ENCODE measurements at places on chromosomes 4 and X.
A peak's percentile ranks its signal among the peaks of the same experiment; 100 is the strongest.

- DNase-seq: no peak
These were observed 15.5 kb downstream of the ZNF185 start for GRCh38 chrX:152913346-152913745.

GRCh38 chr4:107991945-107992630 lies 2.4 kb downstream of the HADH start:
- peak; percentile 80 for DNase-seq

- DNase-seq: no peak
These were observed 357.7 kb downstream of the C4orf33 start for GRCh38 chr4:129453524-129454200.

DNA sequence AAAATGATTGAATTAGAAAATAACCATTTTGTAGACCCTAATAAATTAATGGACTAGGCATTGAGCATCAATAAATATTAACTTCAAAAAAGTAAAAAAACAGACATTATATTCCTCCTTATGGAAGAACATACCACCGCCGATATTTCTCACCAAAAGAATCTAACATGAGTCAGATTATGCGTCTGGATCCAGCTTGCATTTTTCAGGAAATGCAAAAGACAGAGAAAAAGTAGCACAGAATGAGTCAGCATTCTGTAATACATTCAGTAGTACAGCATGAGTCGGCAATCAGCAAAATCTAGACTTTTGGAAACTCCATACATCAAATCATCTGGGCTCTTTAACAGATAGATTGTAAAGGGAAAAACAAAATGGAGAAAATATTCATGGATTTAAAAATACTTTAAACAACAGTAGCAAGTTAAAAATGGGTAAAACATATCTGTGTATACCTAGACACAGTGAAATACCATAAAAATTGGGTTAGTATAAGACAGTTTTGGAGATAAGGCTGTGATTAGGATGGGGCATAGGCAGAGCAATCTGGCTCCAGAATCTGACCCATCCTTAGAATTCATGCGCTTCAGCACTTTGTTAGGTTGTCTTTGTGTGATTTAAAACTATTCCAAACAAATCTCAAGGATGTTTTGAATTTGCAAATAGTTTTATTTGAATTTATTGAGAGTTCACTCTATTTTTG lies 633.0 kb upstream of the FAM241A start:
- DNase-seq: peak; percentile 77

GRCh38 chr4:152369203-152369901 lies 166.5 kb downstream of the FBXW7 start:
- DNase-seq: no peak

- no peak for DNase-seq
These were observed 22.2 kb upstream of the SYNPO2 start for GRCh38 chr4:118866442-118866841.

- no peak for DNase-seq
These were observed 50.1 kb downstream of the IGFBP7 start for GRCh38 chr4:57059890-57060716.

GRCh38 chr4:73752424-73752823 lies 12.1 kb downstream of the CXCL8 start:
- DNase-seq: no peak

DNA sequence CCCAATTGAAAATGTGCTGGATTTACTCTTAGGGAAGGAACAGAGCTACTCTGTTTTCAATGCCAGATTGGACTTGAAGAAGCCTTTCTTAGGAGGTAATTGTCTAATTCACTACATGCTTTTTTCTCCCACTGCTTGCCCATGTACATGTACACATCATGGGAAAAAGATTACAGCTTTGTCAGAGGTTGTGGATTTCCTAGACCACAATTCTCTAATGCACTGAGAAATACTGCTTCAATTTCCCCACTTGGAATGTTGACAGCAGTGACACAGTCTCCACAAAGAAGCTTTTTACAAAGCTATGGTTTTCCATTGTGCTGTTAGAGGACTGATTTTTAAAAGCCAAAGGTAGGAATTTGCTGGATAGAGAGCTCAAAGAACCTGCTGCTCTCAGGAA lies 19.5 kb downstream of the ZAR1 start:
- DNase-seq: no peak

DNA sequence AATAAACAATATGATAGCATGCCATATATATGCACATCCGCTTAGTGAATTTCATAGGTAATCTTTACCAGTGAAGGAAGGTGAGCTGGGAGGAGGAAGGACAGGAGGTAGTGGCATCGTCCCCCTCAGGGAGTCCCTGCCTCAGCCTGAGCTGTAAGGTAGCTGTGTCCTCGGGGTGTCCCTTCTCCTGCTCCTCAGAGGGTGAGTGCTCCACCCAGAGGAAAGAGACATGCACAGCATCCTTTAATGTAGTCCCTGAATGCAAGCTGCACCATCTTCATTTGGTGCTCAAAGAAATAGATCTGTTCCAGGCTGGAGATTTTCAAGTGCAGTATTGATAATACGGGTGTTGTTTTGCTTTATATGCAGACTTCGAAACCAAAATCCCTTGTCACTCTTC lies 330.4 kb upstream of the SFRP2 start:
- no peak for DNase-seq

GRCh38 chr4:9924750-9925149 lies 96.5 kb downstream of the SLC2A9 start:
- DNase-seq: peak; percentile 23

DNA sequence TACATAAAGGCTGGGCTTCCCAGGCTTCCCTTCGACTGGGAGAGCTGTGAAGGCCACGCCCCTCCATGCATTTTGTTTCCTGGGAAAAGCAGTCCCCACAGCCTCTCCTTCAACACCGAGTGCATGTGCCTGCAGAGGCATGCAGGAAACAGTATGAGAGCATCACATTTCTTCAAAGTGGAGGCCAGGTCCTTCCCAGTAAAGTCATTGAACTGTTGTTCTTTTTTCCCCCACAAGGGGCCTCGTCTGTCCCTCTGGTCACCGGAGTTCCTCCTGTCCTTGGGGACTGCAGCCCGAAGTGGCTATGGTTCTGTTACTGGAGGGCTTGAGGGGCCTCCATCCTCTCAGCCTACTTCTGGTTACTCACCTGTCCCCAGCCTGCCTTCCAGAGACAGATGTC lies 56.0 kb downstream of the RAI2 start:
- peak; percentile 0 for DNase-seq

- peak; percentile 55 for DNase-seq
These were observed 646 bp downstream of the ABCB7 start for GRCh38 chrX:75155447-75155826.

- peak; percentile 45 for DNase-seq
These were observed 857.4 kb downstream of the FAT4 start for GRCh38 chr4:126172126-126172525.

DNA sequence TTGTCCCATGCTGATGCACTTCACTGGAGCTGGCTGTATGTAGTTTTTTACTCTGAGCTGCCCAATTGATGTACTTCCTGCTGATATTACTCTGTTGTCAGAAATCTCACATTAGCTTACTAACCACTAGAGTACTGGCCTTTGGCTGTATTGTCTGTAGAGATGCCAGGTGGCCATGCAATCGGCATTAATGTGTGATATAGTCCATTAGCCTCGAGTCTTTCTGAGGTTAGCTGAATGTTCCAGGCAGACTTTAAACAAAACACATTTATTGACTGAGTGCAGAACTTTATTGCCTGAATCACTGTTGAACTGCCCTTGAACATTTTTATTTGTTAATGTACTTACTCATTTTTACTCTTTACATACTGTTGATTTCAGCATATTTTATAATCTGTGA lies 335.2 kb downstream of the PCDH10 start:
- DNase-seq: no peak

DNA sequence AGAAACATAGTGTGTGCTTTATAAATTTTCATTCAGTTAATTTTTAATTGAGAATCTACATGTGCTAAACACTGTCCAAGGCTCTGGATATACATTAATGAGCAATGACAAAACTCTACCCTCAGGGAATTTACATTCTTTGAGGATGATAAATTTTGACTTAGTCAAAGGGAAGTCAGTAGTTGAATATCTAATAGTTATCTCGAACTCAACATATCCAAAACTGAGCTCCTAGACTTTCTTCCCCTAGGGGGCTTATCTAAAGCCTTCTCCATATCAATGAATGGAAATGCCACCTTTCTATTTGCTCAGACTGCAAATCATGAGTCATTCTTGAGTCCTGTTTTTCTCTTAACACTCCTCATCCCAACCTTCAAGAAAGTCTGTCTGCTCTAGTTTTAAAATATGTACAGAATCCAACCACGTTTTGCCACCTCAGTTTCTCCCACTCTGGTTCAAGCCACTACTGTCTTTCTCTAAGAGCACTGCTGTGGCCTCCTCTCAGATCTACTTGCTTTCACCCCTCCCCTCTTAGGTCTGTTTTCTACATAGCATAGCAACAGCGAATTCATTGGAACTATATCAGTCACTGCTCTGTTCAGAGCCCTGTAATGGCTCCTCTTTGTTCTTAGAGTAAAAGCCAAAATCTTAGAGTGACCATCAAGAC lies 9.5 kb downstream of the PARM1 start:
- no peak for DNase-seq

- DNase-seq: no peak
These were observed 6.4 kb downstream of the FAM200B start for GRCh38 chr4:15688051-15688450.
